ENCODE measurements at places on chromosomes 7 and 10. TPM values are rescaled to one million over a fixed set of nuclear protein-coding genes. Genes with fewer than 3 reads are reported as not detected.
A peak's percentile ranks its signal among the peaks of the same experiment; 100 is the strongest.

GRCh38 chr7:127704211-127704610 lies 52.2 kb downstream of the SND1 start:
- no peak for DNase-seq

DNA sequence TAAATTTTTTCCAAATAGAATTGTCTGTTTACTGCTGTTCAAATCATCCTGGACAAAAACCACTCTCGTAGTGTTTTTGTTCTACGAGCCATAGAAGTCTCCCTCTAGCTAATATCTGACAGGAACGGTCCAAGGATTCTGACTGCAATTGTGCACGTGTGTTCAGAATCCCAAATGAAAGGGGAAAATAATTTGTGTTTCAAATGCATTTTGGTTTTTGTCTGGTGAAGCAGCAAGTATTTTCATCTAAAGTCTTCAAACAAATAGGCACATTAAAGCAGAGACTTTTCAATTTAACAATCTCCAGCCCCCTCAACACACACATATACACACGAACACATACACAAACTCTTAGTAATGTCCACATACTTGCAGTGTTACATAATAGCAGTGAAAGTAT lies 475 bp downstream of the NEUROD6 start:
- no peak for DNase-seq

- DNase-seq = peak; percentile 54
Observed at GRCh38 chr10:44974628-44975430, 3.8 kb downstream of the DEPP1 start.

DNA sequence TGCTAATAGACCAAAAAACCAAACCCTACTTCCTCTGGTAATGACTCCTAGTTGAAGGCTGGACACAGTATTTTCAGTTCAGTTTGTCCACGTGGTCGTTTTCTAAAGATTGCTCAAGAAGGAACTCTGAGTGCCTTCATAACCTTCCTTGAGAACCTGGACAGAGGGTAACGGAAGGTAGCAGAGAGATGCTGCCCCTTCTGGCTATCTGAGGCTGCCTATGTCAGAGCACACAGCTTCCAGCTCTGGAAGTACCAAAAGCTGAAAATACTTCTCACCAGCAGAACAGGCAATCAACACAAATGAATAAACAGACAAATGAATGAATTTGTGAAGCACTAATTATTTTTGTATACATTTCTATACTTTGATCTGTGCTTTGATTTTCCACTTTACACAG lies 85.2 kb downstream of the AMPH start:
- no peak for DNase-seq

TFPI2 gene
- not detected for total RNA-seq

DNA sequence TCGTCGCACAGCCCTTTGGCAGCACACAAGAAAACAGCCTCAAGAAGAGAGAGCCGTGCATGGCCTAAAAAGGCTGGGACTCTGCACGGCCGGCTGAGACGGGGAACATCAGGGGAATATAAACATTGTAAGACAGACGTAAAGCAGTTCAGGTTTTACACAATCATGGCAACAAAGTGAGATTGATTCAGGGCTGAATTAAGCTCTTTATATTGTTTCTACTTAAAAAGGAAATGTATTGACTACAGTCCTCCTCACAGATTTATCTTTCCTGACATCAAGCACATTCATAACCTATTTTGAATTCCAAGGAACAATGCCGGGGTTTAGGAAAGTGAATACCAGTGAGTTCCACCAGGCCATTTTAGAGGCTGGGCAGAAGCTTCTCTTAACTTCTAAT lies 25.2 kb downstream of the SORBS1 start:
- DNase-seq = no peak

ELMO1 gene
- total RNA-seq = 79.4 TPM

- DNase-seq = no peak
Observed at GRCh38 chr10:48484911-48485310, 120.0 kb downstream of the ARHGAP22 start.

- no peak for DNase-seq
Observed at GRCh38 chr7:156472267-156472666, 168.3 kb upstream of the RNF32 start.

CDK14 gene
- 0.19 TPM for total RNA-seq

ZNF33B gene
- 16.4 TPM for total RNA-seq

GRCh38 chr7:382043-382400 lies 92.1 kb downstream of the FOXL3 start:
- no peak for DNase-seq

ITGB8 gene
- total RNA-seq = not detected

- DNase-seq = no peak
Observed at GRCh38 chr10:124315591-124316270, 103.0 kb downstream of the OAT start.

DNA sequence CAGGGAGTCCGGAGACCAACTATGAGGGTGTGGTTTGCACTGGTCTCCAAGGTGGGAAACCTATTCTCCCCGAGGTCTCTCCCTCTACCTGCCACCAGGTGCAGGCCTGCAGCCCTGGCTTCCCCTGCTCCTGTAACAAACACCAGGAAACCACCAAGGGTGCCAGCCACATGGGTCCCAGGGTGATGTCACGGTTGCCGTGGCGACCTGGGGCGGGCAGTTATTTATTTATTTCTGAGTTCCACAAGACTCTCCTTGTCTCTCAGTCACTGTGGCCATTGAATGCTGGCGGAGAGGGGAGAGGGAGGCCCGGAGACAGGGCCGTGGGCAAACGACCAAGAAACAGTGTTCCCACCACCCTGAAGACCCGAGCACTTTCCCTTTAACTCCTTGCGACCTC lies 27.0 kb downstream of the MMD2 start:
- no peak for DNase-seq

TNS3 gene
- 0.24 TPM for total RNA-seq

DNA sequence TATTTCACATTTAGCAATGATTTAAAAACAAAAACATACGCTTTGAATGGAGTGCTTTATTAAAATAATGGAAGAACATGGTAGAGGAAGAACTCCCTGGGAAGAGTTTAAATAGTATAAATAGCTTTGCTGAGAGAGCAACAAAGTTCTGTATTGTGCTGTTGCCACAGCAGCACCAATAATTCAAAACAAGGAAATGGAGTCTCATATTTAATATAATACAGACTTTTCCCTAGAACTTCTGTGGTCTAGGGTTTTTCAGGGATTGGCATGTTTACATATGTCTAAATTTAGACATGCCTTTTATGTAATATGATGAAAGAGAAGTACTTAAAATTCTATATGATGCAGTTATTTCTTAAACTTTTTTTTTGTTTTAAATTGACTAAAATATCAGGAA lies 217.2 kb upstream of the HDAC9 start:
- no peak for DNase-seq

PHKG1 gene
- 8.9 TPM for total RNA-seq

DNA sequence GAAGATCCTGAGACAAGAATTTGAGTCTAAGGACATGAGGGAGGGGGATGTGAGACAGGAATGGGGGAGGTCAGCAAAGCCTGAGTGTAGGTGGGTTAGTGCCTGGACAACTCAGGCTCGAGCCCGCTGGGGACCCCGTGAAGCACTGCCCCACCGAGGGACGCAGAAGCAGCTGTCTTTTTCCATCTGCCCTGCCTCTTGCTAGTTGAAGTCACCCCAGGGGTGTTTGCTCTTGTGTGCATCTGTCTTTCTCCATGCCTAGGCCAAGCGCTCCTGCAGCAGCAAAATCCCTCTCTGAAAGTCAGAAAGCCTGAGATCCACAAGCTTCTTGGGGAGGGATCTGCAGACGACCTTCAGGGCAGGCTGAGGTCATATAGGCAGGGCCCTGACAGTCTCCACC lies 79.0 kb upstream of the CELF2 start:
- DNase-seq = no peak

TMEM140 gene
- 18.8 TPM for total RNA-seq

WAC gene
- 200 TPM for total RNA-seq

CYP26C1 gene
- 0.08 TPM for total RNA-seq

GRCh38 chr10:1434912-1435692 lies 302.2 kb downstream of the ADARB2 start:
- no peak for DNase-seq

PITX3 gene
- not detected for total RNA-seq

GRCh38 chr10:114545071-114545470 lies 113.0 kb downstream of the ABLIM1 start:
- DNase-seq = no peak

PRKAR2B gene
- 0.33 TPM for total RNA-seq

ZNF485 gene
- total RNA-seq = 1.2 TPM

DNA sequence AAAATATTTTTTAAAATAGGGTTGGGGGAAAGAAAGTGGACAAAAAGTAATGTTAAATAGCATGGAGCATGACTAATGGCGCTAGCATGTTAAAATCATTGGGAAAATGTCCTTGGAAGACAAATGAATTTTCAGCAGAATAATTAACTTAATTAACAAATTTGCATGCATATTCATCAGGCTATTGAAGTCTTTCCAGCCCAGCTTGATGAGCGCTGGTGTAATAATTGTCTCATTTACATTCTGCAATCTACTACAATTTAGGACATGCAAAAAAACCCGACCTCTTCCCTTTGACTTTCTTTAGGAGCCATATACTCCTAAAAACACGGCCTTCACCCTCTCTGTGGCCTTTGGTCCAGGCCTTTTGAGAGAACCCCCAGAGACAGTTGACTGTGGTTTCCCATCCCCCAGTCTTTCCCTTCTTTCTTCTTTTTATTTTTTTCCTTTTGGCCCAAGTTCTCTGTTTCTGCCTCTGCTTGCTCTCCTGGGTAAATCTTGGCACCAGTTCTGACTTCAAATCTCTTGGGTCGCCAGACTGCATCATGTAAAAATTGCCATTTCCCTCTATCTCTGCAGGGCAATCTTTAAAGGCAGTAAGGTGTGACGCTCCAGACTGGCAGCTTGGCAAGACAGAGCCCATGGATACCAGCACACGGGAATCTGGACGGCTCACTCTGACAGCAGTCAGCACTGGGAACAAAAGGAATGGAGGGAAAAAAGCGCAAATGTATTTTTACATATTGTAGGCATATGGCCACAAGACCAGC lies 105.5 kb downstream of the NEUROD6 start:
- no peak for DNase-seq

- no peak for DNase-seq
Observed at GRCh38 chr10:90751107-90751997, 106.5 kb downstream of the HTR7 start.

RELN gene
- not detected for total RNA-seq

UNCX gene
- not detected for total RNA-seq

GRCh38 chr7:7702826-7703225 lies 15.6 kb downstream of the RPA3 start:
- DNase-seq = no peak

GRCh38 chr10:93080350-93081046 lies 6.8 kb downstream of the CYP26A1 start:
- DNase-seq = no peak

GIMAP2 gene
- 58.8 TPM for total RNA-seq

GRCh38 chr7:23469150-23469960 lies 936 bp downstream of the IGF2BP3 start:
- peak; percentile 70 for DNase-seq

DNA sequence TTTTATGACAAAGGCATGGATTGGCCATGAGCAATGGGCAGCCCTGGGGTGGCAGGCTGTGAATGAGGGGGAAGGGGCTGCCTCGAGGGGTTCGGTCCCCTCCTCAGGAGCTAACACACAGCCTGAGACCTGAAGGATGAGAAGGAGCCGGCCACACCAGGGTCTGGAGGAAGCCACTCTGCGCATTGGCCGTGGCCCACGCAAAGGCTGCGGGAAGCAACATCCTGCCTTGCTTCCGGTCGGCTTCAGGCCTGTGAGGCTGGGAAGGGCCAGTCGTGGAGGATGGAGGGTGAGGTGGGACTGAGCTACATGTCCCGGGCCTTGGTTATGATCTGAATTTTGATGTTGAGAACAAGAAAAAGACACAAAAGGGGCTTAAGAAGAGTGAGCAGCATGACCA lies 49.4 kb downstream of the RGS10 start:
- peak; percentile 37 for DNase-seq

FZD8 gene
- 1.7 TPM for total RNA-seq

- peak; percentile 13 for DNase-seq
Observed at GRCh38 chr10:77004917-77005564, 632.6 kb downstream of the KCNMA1 start.

- DNase-seq = no peak
Observed at GRCh38 chr7:112908086-112908485, 117.9 kb upstream of the TMEM168 start.

- DNase-seq = no peak
Observed at GRCh38 chr7:130409067-130409711, 28.9 kb downstream of the CPA1 start.

DNA sequence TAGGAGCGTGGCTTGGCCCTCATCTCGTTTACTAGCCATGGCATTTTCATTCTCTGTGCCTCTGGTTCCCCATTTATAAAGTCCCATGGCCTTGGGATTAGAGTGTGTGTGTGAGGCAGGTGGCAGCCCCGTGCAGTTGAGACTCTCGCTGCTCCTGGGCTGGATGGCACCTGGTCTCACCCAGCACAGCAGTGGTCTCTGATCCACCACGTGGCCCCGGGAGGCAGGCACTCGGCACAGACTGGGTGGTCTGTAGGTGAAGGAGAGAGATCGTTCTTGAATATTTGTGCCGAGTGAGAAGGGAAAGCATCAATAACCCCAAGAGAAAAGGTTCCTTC lies 50.4 kb downstream of the CALML3 start:
- DNase-seq = no peak

- DNase-seq = no peak
Observed at GRCh38 chr10:239109-239508, 103.9 kb downstream of the ZMYND11 start.

DNA sequence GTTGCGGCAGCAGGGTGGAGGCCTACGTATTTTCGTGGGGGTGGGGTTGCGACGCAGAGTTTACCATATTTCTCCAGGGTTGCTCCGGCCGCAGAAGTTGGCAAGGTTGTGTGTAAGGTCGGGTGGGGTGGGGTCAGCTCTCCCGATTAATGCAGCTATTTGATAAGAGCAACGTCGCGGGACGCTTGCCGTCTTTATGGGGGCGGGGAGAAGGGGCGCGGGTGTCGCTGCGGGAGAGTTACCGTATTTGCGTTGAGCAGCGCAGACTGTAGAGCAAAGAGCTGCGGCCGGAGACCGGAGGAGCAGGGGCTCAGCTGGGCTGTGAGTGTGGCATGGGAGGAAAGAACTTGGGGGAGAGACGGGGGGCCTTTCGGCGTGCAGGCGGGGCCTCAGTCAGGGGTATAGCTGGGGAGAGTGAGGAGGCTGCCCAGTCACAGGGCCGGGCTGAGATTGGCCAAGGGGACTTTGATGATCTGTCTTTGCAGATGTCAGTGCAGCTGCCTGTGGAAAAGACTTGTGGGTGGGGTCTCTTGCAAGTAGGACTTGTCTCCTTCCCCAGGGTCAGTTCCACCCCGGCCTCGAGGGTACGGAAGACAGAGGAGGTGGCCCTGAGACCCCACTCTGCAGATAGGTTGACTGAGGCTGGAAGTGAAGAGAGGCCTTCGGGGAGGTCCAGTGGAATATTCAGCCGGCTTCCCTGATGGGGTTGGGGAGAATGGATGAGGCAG lies 26.6 kb downstream of the ZNF775 start:
- no peak for DNase-seq

DBNL gene
- 84.8 TPM for total RNA-seq

ADCY1 gene
- not detected for total RNA-seq

WNT16 gene
- not detected for total RNA-seq

- DNase-seq = no peak
Observed at GRCh38 chr7:46003896-46004875, 83.1 kb upstream of the IGFBP3 start.
